ENCODE measurements at places on chromosomes 3 and 15.

DNA sequence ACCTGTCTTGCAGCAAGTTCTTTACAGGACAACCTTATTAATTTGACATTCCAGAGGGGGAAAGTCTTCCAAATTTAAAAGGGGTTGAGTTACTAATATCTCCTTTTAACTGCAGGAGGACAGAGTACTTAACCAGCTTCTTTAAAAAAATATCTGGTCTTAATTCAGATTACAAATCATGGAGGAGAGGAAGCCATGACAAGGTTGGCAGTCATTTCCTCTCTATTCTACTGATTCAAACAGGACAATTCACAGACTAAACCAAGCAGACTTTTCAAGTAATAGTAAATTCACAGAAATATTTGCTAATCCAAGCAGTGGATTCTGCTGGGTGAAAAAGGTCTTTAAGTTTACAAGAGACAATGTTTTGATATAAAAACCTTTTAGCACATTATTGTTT lies 185.3 kb downstream of the CFAP20DC start:
- no peaks in the 10 kb centered on the region for H3K4me1 ChIP-seq
- no peak overlapping the region for H3K27ac ChIP-seq
- DNase-seq: no peak
- no peak overlapping the region for H3K4me3 ChIP-seq

- H3K36me3 ChIP-seq: no peaks in the 10 kb centered on the region
- peaks cover 2% of the 10 kb centered on the region for H3K27me3 ChIP-seq
- no peaks in the 10 kb centered on the region for H3K4me1 ChIP-seq
- no peak for DNase-seq
- no peak overlapping the region for H3K27ac ChIP-seq
Observed at GRCh38 chr3:126941721-126942270, 41.1 kb upstream of the PLXNA1 start.

DNA sequence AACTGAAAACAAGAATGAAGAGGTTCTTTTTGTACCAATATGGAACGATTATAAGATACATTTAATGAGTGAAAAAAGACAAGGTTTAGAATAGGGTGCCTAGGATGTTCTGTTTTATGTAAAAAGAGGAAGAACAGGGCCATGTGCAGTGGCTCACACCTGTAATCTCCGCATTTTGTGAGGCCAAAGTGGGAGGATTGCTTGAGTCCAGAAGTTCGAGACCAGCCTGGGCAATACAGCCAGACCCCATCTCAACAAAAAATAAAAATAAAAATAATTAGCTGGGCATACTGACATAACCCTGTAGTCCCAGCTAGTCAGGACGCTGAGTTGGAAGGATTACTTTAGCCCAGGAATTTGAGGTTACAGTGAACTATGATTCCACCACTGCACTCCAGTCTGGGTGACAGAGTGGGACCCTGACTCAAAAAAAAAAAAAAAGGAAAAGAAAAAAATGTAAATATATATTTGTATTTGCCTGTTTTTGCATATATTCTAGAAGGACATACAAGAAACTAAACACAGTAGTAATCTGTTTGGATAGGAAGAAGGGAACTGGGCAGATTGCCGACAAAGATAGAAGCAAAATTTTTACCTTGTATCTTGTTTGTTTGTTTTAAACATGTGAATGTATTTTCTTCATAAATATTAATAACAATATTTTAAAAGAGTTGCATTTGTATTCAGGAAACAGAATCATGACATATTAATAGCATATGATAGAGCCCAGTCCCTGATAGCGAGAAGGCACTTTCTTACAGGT lies 174.3 kb downstream of the SOX2 start:
- no peaks in the 10 kb centered on the region for H3K4me1 ChIP-seq
- no peaks in the 10 kb centered on the region for H3K27me3 ChIP-seq
- DNase-seq: no peak
- no peak overlapping the region for H3K27ac ChIP-seq
- H3K4me3 ChIP-seq: no peak overlapping the region
- H3K36me3 ChIP-seq: no peaks in the 10 kb centered on the region

DNA sequence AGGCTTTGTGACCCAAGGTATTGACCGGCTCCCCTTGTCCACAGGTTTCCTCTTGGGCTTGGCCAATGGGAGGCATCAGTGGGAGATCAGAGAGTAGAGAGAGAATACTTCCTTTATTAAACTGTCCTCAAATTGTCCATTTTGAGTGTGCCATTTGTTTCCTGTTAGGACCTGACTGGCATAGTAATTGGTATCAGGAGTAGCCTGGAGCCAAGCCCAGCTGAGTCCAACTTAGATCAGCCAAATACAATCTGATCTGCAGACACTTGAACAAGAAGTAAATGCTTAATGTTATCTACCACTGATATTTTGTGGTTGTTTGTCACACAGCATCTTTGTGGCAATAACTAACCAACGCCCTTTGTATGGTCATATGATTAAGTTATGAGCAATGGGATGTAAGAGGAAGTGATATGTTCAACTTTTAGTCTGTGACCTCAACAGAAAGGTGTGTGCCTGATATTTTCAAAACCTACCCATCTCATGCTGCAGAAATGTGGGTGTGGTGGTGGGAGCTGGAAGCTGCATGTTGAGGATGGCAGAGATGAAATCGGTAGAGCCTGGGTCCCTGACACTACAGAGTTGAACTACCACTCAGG lies 13.3 kb downstream of the MYD88 start:
- H3K4me1 ChIP-seq: no peaks in the 10 kb centered on the region
- H3K27me3 ChIP-seq: no peaks in the 10 kb centered on the region
- no peak for DNase-seq
- H3K4me3 ChIP-seq: no peak overlapping the region
- no peaks in the 10 kb centered on the region for H3K36me3 ChIP-seq

GRCh38 chr15:42279234-42279723 lies 6.0 kb upstream of the TMEM87A start:
- H3K27ac ChIP-seq: no peak overlapping the region
- peaks cover 28% of the 10 kb centered on the region for H3K36me3 ChIP-seq
- H3K27me3 ChIP-seq: no peaks in the 10 kb centered on the region
- no peak overlapping the region for H3K4me3 ChIP-seq
- DNase-seq: no peak

All from kidney (tissue), 22 donors.